ENCODE measurements at places on chromosomes 7 and 10. TPM values are rescaled to one million over a fixed set of nuclear protein-coding genes. Genes with fewer than 3 reads are reported as not detected.

Gene TAS2R3
- 1.0 TPM for total RNA-seq

Gene ALKBH4
- total RNA-seq, result 3.7 TPM

Gene TECPR1
- total RNA-seq, result 28.4 TPM

DNA sequence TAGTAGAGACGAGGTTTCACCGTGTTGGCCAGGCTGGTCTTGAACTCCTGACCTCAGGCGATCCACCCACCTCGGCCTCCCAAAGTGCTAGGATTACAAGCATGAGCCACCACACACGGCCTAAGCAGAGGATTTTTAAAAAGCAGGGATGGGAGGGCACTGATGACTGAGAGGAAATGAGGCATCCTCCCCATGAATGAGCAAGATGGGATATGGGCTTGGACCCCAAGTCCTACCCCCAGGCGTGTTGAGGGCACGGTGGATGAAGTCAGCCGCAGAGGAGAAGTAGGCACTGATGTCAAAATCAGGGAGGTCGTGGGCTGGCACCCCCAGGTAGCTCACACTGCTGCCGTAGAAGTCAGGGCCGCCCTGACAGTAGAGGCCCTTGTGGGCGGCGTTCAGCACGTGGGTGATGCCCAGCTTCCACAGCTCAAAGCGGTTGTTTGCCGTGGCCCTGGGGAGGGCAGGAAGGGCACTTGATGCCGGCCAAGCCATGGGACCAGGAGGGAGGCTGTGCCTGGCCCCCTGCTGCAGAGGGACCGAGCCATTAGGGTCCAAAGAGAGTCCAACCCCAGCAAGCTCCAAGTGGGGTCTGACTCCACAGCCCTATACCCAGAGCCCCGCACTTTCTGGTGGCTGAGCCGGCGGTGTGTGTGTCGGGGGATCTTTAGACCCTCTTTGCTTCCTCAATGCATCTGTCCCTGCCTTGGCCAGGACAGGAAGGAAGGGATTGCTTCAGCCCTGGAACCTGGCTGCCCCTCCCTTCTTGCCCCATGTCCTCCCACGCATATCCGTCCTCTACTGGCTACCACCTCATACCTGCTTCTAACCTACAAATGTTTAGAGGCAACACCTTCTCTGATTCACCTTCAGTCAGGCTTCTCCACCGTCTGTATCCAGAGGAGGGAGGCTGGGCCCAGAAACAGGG is 3.4 kb upstream of the SAMD8 start:
- no peaks in the 10 kb centered on the region for H3K27me3 ChIP-seq
- DNase-seq, result no peak
- no peaks in the 10 kb centered on the region for H3K36me3 ChIP-seq
- no peak overlapping the region for H3K27ac ChIP-seq
- H3K4me1 ChIP-seq, result peaks cover 33% of the 10 kb centered on the region
- no peak overlapping the region for H3K4me3 ChIP-seq

GRCh38 chr7:29274146-29275017 is 79.8 kb downstream of the CHN2 start:
- no peaks in the 10 kb centered on the region for H3K36me3 ChIP-seq
- no peak overlapping the region for H3K4me3 ChIP-seq
- H3K4me1 ChIP-seq, result peaks cover 96% of the 10 kb centered on the region
- H3K27ac ChIP-seq, result peak overlapping the region; percentile 100
- peak; percentile 63 for DNase-seq
- H3K27me3 ChIP-seq, result no peaks in the 10 kb centered on the region

Gene SMO
- total RNA-seq, result 0.11 TPM

DNA sequence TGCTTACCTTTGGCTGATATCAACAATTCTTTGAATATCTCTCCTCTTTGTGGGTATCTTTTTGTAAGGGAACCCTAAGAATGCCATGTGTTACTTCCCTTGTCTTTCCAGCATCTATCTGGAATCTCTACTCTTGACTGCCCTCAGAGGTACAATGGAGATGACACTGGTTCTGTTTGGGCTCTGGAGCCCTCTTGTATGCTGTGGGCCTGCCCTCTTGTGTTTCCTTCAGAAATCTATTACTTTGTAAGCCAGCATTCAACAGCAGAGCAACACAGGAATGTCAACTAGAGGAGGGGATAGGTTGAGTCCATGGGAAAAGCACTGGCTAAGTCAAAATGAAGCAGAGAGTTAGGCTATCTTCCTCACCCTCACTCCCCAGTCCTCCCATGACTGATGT is 142.3 kb downstream of the XPNPEP1 start:
- no peaks in the 10 kb centered on the region for H3K36me3 ChIP-seq
- H3K27me3 ChIP-seq, result no peaks in the 10 kb centered on the region
- no peak overlapping the region for H3K4me3 ChIP-seq
- H3K4me1 ChIP-seq, result no peaks in the 10 kb centered on the region
- H3K27ac ChIP-seq, result no peak overlapping the region

Gene PRRT4
- total RNA-seq, result not detected

- H3K36me3 ChIP-seq, result no peaks in the 10 kb centered on the region
- no peaks in the 10 kb centered on the region for H3K27me3 ChIP-seq
- no peak overlapping the region for H3K4me3 ChIP-seq
- H3K27ac ChIP-seq, result no peak overlapping the region
- DNase-seq, result peak; percentile 68
These were observed 285.8 kb upstream of the CACNA2D1 start for GRCh38 chr7:82729172-82730030.

Gene CCZ1B
- 87.2 TPM for total RNA-seq

GRCh38 chr7:106535234-106535932 is 125.6 kb downstream of the CCDC71L start:
- no peak overlapping the region for H3K27ac ChIP-seq
- H3K36me3 ChIP-seq, result no peaks in the 10 kb centered on the region
- DNase-seq, result no peak
- no peak overlapping the region for H3K4me3 ChIP-seq
- H3K27me3 ChIP-seq, result no peaks in the 10 kb centered on the region

GRCh38 chr7:120996988-120997345 is 8.5 kb downstream of the CPED1 start:
- H3K4me1 ChIP-seq, result peaks cover 20% of the 10 kb centered on the region
- no peak overlapping the region for H3K4me3 ChIP-seq
- no peak overlapping the region for H3K27ac ChIP-seq
- no peaks in the 10 kb centered on the region for H3K27me3 ChIP-seq
- no peaks in the 10 kb centered on the region for H3K36me3 ChIP-seq
- DNase-seq, result peak; percentile 57

- no peak overlapping the region for H3K4me3 ChIP-seq
- no peak overlapping the region for H3K27ac ChIP-seq
- no peaks in the 10 kb centered on the region for H3K4me1 ChIP-seq
- no peaks in the 10 kb centered on the region for H3K36me3 ChIP-seq
- H3K27me3 ChIP-seq, result no peaks in the 10 kb centered on the region
These were observed 39.4 kb upstream of the PLCE1 start for GRCh38 chr10:93954299-93954698.

Gene NUTM2E
- total RNA-seq, result 0.19 TPM

Gene HUS1
- total RNA-seq, result 20.6 TPM

DNA sequence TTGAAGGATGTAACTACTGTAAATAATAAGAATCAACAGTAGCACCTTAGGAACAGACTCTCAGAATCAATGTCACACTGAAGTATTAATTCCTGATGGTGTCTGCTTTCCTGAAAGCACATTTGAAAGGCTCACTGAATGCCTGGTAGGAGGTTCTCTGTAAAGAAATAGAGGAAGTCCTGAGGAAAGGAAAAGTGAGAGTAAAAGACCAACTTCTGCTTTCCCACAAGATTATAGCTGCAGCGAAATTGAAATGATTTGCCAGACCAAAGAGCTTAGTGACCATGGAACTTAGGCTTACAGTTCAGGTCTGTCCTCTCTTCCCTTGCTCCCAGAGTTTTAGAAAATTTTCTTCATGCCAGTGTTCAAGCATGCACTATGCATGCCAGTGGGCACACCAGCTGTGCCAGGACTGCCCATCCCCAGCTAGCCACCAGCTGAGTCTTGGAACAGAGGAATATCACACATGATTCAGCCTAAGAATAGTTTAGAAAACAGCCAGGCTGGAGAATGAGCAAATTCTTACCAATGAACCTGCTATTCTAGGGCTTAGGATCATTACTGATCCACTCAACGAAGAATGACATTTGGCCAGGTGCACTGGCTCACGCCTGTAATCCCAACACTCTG is 123.2 kb downstream of the HERPUD2 start:
- no peak overlapping the region for H3K4me3 ChIP-seq
- no peaks in the 10 kb centered on the region for H3K36me3 ChIP-seq
- peak; percentile 44 for DNase-seq
- peaks cover 24% of the 10 kb centered on the region for H3K4me1 ChIP-seq
- H3K27ac ChIP-seq, result no peak overlapping the region
- no peaks in the 10 kb centered on the region for H3K27me3 ChIP-seq

DNA sequence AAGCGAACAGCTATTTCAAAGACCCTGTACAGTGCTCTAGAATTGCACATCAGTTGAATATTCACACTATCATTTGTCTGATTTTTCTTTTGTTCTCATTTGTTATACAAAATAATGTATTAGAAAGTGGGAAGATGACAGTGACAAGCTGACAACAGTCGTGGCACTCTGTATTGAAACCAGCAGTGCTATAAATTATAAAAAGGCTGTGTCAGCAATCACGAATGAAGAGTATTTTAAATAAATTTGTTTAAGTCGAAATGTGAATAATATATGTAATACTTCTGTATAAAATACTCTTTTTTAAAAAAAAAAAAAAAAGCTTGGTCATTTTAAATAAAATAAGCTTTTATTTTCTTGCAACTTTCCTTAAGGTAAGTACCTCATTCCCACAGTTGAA is 122.6 kb downstream of the VPS50 start:
- H3K27ac ChIP-seq, result no peak overlapping the region
- no peak overlapping the region for H3K4me3 ChIP-seq
- DNase-seq, result no peak
- H3K36me3 ChIP-seq, result no peaks in the 10 kb centered on the region
- H3K4me1 ChIP-seq, result no peaks in the 10 kb centered on the region

DNA sequence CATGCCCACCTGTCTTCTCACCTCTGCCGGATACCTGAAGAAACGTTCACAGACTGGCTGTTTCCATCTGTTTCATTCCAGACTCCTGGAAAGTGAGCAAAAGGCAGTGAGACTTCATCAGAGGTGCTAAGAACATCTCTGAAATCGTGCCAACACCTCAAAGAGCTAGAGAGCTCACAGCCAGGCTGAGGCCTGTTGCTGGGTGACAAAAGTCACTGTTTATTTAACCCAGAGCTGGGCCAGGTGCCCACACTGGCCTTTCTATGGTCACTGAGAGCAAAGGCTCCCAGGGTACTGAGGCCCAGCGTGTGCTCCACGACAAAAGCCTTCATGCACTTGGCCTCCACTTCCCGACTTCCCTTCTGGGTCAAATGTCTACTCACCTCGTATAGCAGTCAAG is 3.7 kb upstream of the NANOS1 start:
- H3K4me1 ChIP-seq, result peaks cover 8% of the 10 kb centered on the region
- no peaks in the 10 kb centered on the region for H3K36me3 ChIP-seq
- no peak for DNase-seq

Gene RHEB
- 45.6 TPM for total RNA-seq

GRCh38 chr7:127413962-127414361 is 21.5 kb upstream of the ZNF800 start:
- peak overlapping the region; percentile 29 for H3K27ac ChIP-seq
- peaks cover 36% of the 10 kb centered on the region for H3K4me1 ChIP-seq
- peak; percentile 47 for DNase-seq
- no peaks in the 10 kb centered on the region for H3K27me3 ChIP-seq

Gene FBXO24
- not detected for total RNA-seq

- H3K27ac ChIP-seq, result no peak overlapping the region
- H3K36me3 ChIP-seq, result no peaks in the 10 kb centered on the region
- peaks cover 12% of the 10 kb centered on the region for H3K4me1 ChIP-seq
- no peak for DNase-seq
These were observed 67.9 kb upstream of the SMNDC1 start for GRCh38 chr10:110372656-110373055.

Gene PVRIG
- 2.7 TPM for total RNA-seq

DNA sequence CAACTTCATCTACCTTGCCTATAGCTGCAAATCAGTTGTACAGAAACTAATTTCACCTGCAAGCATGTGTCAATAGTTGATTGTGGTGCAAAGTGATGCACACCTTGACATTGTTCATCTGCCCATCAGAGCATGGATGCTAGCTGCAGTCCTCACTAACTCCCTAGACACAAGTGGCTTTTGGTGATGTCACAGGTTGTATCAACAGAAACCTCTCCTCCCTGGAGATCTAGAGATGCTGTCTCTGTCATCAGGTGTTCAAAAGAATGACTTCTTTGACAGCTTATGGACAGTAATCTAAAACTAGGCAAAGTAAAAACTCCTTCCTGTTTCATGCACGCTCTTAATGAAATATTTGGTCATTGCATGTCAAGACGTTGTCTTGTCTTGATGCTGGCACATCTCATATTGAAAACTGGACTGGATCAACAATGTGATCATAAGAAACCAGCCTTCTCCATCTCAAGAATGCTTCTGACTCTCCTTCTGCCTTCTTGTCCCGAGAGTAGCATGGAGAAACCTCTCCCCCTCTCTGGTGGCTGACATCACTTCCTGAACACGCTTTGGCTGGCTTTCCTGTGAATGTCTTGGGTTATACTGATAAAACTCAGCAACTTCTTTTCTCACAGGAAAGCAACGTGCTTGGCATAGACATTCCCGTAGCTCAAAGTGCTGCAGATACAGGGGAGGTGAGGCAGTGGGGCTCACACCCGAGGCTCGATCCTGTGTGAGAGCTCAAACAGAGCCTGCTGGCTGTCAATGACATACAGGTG is 176.2 kb upstream of the CDCA7L start:
- DNase-seq, result no peak
- peaks cover 56% of the 10 kb centered on the region for H3K36me3 ChIP-seq
- H3K27ac ChIP-seq, result no peak overlapping the region
- H3K4me1 ChIP-seq, result peaks cover 20% of the 10 kb centered on the region

Gene MMP21
- not detected for total RNA-seq

Gene CFAP70
- total RNA-seq, result 14.2 TPM

GRCh38 chr7:13044309-13044708 is 356.9 kb downstream of the ARL4A start:
- H3K27me3 ChIP-seq, result no peaks in the 10 kb centered on the region
- no peaks in the 10 kb centered on the region for H3K4me1 ChIP-seq
- no peak for DNase-seq
- no peak overlapping the region for H3K4me3 ChIP-seq
- H3K36me3 ChIP-seq, result no peaks in the 10 kb centered on the region
- H3K27ac ChIP-seq, result no peak overlapping the region

Gene LLCFC1
- not detected for total RNA-seq

Gene NPC1L1
- not detected for total RNA-seq

GRCh38 chr7:44057181-44057848 is 8.1 kb downstream of the PGAM2 start:
- peaks cover 43% of the 10 kb centered on the region for H3K36me3 ChIP-seq
- H3K27ac ChIP-seq, result peak overlapping the region; percentile 99
- H3K4me1 ChIP-seq, result peaks cover 67% of the 10 kb centered on the region
- H3K27me3 ChIP-seq, result no peaks in the 10 kb centered on the region

Gene SFRP5
- total RNA-seq, result not detected

DNA sequence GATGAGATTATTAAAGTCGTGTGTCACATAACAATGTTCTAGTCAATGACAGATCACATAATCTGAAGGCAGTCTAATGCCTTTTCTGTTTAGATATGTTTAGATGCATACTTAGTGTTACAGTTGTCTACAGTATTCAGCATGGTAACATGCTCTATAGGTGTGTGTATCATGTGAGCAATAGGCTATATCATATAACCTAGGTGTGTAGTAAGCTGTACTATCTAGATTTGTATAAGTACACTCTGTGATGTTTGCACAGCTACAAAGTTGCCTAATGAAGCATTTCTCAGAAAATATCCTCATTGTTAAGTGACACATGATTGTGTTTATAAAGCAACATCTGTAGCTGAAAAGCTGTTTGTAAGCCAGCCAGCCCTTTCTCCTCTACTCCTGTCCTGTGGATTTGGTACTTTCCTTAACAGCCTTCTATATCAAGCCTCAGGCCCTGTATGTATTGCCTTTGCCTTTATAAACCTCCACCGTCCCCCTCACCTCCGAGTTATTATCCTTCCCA is 6.3 kb downstream of the HECTD2 start:
- no peak overlapping the region for H3K27ac ChIP-seq
- no peak overlapping the region for H3K4me3 ChIP-seq
- H3K27me3 ChIP-seq, result no peaks in the 10 kb centered on the region
- DNase-seq, result no peak
- no peaks in the 10 kb centered on the region for H3K36me3 ChIP-seq

Data from Karpas-422 (cell line).